CD4-positive, alpha-beta T cell (primary cell): ENCODE measurements at places on chromosomes 2 and 18.
A peak's percentile ranks its signal among the peaks of the same experiment; 100 is the strongest.

DNA sequence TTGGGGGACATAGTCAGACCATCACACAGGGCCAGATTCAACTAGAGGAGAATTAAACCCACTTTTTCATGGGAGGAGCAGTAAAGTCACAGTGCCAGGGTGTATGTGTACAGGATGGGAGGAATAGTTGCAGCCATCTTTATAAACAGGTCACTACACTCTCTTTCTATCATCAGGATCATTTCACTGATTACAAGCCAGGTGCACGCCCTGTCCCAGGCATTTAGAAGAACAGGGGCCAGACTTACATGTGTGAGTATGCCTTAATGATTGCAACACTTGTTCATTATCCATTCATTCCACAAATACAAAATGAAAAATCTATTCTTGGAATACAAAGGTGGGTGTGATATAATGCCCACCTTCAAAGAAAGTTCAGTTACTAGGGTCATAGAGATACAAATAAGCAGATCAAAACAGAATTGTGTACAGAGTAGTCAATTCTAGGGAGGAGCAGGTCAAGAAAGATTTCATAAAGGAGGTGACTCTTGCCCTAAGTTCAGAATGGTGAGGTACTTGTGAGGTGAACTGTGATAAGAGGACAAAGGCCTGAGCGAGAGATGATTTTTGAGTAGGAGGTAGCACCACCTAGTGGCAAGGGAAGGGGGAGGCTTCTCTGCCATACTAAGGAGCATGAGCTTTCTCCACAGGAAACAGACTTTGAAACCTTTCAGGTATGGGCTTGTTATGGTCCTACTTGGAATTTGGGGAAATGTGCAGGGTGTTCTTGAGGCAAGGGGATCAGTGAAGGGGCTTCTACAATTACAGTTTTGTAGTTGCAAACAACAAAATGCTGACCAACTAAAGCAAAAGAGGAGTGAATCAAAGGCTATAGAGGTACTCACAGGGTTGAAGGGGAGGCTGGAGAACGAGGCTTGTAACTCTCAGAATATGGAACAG lies 156.3 kb downstream of the SUCLG1 start:
- DNase-seq, result peak; percentile 12

DNA sequence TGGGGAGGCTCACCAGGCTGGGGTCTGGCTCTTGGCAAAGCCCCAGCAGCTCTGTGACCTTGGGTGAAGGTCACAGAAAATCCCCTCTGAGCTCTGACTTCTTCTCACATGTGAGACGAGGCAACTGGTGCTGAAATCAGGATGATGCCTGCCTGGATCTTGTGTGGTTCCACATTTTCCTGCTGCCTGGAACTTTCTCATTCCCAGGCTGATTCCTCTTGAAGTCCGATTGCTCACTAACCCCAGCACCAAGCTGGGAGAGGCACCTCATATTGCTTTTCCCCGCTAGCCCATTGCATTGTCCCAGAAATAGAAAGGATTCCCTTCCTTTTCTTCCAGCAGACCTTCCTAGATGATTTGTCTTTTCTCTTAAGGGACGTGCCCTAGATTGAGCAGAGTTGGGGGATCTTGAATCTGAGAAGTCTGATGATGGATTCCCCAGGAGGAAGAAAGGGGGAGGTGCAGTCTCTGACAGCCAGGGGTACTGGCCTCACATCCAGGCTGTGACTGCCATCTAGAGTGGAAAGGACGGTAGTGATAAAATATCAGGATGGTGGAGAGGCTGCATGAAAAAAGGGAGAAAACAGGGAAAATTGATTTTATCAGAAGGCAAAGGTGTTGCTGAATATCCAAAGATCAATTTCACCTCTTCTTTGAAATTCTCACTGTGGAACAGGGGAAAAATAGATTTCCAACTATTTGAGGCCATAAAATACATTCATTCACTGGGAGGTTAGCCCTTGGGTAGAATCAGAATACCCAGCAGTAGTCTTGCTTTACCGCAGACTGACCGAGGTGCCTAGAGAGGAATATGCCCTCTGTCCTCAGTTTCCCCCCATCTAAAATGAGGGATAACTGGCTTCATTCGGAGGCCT lies 96.3 kb downstream of the FAM210A start:
- peak; percentile 48 for DNase-seq

DNA sequence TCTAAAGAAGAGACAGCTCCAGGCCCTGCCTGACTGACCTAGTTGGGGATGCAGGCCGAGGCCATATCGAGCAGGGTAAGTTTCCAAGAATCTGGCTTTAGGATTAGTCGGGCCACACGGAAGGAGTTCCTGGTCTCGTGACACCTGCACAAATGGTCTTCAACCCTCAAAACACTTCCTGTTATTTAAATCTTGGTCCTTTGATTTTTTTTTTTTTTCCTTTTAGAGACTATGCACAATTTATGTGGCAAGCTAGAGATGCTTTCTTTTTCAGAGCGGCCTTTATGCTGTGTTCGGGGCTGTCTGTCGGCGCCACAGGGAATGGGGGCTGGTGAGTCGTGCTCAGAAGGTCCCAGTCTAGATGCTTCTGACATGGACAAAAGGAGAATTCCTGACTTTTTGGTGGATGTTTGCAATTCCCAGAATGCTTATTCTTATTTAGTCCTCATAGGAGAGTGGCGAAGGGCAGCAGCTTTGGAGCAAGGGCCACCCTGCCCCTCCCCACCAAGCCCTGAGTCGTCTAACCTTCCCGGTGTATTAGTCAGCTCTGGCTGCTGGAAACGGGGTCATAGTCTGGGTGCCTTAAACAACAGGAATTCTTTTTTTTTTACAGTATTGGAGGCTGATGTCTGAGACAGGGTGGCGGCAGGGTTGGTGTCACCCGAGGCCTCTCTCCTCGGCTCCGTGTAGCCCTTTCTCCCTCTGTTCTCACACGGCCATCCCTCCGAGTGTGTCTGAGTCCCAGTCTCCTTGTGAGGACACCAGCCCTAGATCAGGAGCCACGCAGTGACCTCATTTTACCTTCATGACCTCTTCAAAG lies 27.4 kb downstream of the HPCAL1 start:
- DNase-seq, result peak; percentile 46

- no peak for DNase-seq
These were observed 479.1 kb upstream of the NRXN1 start for GRCh38 chr2:51511002-51511401.

DNA sequence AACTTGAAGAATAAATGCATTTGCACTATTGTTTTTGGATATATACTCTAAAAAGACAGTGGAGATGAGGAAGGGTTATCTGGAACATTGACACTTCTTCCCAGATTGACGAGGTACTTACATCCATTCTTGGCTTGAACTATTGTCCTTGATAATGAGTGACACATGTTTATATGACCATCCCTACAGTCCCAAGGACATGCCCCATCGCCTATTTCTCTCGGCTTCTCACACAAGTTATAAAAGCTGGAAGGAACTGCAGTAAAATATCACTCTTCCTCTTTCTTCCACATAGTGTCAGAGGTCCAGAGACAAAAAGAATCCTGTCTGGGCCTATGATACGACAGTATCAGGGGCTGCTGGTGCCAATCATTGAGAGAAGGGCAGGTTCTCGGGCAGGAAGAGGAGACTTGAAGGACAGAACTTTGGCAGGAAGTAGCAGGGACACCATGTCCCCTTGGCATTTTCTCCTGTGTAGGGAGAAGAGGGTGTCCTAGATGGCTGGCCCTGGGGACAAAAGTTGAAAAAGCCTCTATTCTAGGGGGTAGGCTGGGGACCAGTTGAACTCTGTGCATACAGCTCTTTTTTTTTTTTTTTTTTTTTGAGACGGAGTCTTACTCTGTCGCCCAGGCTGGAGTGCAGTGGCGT lies 5.8 kb upstream of the CABLES1 start:
- DNase-seq, result no peak

- DNase-seq, result no peak
These were observed 248.6 kb downstream of the CYP26B1 start for GRCh38 chr2:71898851-71899681.

DNA sequence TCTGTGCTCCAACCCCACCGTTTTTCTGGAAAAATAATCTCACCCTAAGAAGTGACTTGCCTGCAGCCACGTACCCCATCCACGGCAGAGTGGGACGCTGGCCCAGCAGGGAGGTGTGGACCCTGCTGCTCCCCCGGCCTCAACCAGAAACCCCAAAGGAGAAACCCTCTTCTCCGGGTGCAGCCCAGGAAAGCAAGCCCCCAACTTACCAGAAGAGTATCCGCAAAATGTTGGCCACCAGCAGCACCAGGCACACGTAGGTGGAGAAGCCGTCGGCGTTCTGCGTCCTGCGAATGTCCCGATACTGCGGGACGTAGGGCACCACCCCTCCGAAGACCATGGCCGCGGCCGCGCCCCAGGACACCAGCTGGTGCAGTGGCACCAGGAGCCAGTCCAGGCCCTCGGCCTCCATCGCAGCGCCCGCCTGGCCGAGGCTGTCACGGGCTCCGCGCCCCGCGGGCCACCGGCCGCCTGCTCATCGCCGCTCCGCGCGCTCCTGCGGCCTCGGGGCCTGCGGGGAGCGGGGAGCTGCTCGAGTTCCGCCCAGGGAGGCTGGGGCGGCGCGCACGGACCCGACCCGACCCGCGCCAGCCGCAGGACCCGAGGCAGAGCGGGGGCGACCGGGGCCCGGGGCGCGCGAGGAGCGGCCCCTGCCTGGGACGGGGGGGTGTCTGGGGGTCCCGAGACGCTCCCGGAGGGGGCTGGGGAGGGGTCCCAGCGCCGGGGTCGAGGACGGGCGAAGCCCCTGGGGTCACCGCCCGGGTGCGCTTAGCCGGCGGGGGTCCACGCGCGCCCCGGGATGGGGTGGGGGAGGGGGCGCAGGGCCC lies 725 bp downstream of the SLC66A2 start:
- DNase-seq, result no peak

DNA sequence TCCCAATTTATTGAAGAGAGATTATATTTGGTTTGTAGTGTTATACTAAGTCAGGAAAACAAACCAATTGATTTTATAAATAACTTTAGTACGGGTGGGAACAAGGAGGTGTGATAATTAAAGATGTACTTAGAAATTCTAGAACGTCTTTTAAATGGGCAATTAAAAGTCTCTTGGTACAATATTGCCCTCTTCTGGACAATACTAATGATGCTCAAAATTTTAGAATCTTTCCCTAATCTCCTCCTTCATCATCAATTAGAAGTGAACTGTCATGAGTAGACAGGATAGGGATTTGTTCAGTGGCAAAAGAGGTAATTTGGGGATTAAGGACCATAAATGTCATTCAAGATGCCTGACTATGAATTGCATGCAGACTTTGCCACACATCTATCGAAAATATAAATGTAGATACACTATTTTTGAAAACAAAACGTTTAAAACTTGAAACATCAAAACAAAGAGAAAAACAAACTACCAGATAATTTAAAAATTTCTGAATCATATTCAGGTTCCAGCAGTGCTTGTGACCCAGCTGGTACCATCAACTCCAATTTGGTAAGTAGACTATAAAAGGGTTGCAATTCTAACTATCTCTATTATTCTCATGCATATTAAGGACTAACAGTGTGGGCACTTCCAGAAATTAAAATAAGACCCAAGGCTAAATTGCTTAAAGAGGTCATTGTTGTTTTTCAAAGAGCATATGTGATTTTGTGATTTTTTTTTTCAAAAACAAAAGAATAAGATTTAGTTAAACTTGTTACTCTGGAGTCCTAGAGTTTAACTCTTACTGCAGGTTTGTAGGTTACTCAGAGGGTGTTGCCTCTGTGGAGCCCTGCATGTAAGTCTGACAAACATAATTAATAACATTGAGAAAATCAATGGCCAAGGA lies 123.5 kb downstream of the LAMA3 start:
- no peak for DNase-seq

GRCh38 chr2:160551259-160551658 lies 57.7 kb upstream of the RBMS1 start:
- DNase-seq, result no peak

DNA sequence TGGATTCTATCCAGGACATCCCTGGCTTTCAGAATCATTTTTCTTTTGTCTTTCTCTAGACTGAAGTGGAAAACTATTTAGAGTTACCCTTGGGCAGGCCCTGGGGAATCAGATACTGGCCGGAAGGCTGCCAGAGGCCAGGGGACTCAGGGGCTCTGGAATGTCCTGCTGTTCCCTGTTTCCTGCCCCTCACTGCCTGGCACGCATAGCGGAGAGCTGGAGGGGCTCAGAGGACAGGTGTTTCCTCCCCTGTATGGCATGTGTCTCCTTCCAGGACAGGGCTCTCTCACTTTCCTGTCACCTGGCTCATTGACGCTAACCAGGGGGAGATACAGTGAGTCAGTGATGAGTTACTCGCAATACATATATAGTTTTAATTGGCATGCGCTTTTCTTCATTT lies 38.8 kb downstream of the DYSF start:
- DNase-seq, result no peak

- DNase-seq, result no peak
These were observed 236.5 kb upstream of the SPHKAP start for GRCh38 chr2:228417956-228418355.

- no peak for DNase-seq
These were observed 131.3 kb downstream of the SUCLG1 start for GRCh38 chr2:84327645-84328249.

- DNase-seq, result peak; percentile 75
These were observed at the start of gene CLIP4 for GRCh38 chr2:29114946-29115609. TSS of gene CLIP4 (plus strand) at chr2:29115415. CDS start at chr2:29121389, 5,974 bp downstream.

GRCh38 chr18:36867056-36867455 lies 38.1 kb downstream of the KIAA1328 start:
- no peak for DNase-seq

GRCh38 chr2:138180692-138181386 lies 216.6 kb downstream of the HNMT start:
- DNase-seq, result no peak

- no peak for DNase-seq
These were observed 96.7 kb downstream of the GALR1 start for GRCh38 chr18:77346208-77346810.

DNA sequence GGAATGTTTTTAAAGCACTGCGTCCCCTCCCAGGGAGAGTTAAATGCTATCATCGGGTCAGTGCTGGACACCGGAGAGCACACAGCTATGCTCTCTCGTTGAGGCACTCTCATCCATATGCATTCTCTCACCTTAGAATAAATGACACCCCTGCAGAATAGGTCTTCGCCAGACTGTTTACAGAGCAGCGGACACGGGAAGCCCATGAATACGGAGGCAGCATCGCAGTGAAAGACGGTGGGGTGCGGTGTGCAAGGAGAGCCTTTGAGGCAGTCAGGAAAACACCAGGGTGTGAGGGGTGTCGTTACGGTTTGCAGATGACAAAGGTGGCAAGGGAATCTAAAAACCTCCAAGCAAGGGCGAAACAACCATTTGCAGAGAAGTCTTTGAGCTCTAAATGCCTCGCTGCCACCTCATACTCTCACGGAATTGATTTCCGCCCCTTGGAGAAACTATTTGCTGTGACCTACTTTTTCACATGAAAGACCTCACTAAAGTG lies 169.2 kb upstream of the FHL2 start:
- DNase-seq, result no peak
